ENCODE measurements at places on chromosomes 13 and 19.

GRCh38 chr13:20105161-20105689, 55.6 kb downstream of the GJA3 start:
- DNase-seq, result no peak

GRCh38 chr13:112073245-112074138, 6.5 kb downstream of the SOX1 start:
- DNase-seq, result no peak

- DNase-seq, result no peak
Observed at GRCh38 chr13:110001670-110002275, 215.4 kb upstream of the IRS2 start.

- DNase-seq, result peak; percentile 62
Observed at GRCh38 chr19:41309180-41310032, 566 bp upstream of the CCDC97 start.

- DNase-seq, result no peak
Observed at GRCh38 chr13:109400624-109401257, 385.6 kb downstream of the IRS2 start.

DNA sequence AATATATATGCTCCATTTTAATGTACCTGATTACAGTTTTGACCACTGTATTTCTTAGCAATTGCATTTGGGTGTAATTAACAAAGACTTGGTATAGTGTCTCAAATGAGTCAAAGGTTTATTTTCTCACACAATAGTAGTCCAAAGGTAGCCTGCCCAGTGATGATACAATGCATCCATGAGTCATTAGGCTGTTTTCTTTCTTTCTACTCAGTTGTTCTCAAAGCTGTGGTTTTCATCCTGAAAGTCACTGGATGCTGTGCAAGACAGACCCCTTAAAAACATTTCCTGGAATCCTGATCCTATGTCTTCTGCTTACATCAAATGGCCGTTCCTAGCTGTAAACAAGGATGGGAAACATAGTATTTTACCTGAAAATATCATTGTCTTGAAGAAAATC, 651.2 kb upstream of the MIR17HG start:
- DNase-seq, result no peak

DNA sequence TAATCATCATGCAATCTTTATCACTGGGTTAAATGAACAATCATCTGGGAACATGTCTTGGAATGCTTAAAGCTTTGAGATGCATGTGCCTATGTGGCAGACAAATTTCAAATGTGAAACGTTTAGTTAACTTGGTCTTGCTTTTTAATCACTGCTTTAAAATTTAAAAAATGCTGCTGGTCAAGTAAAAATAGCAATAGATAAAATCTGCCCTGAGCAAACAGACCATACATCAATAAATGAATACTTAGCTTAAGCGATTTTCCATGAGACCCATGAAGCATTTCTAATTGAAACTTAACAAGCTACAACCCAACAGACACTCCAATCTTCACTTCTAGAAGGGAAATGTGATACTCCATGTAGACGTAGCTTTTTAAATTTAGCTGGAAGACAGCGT, 1.9 kb upstream of the KL start:
- no peak for DNase-seq

DNA sequence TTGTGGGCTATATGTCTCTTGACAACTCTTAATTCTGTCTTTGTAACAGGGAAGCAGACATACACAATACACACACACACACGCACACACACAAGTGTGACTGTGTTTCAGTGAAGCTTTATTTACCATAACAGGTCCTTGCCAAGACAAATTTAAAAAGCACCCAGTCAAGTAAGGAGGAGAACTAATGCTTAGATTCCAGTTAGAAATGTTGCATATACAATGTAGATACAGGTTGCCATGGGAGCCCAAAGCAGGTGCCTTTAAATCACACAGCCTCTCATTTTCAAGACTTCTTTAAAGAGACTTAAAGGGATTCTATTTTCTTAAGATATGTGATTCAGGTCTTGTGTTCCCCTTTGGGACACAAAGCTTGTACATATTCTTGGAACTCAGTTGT, 1551.9 kb downstream of the EFNB2 start:
- DNase-seq, result no peak

GRCh38 chr13:93108111-93108601, 118.5 kb upstream of the GPC6 start:
- no peak for DNase-seq

GRCh38 chr13:25733696-25734435, 317.9 kb downstream of the SHISA2 start:
- no peak for DNase-seq

DNA sequence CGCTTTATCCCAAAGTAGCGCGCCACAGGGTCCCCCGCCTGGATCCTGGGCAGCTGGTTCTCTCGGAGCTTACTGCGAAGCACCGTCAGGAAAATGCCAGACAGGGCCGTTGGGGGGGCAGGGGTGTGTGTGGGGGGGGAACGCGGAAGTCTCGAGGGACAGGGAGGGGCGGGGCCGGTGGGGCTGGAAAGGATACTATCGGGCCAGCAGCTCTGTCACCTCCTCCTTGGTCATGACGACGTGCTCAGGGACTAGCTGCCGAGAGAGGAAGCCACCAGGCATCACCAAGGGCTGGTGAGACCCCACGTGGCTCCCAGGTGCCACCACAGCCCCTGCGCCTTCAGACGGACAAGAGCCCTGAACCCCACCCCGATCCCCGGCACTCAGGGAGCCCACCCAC, 5.3 kb downstream of the POLR2E start:
- no peak for DNase-seq

DNA sequence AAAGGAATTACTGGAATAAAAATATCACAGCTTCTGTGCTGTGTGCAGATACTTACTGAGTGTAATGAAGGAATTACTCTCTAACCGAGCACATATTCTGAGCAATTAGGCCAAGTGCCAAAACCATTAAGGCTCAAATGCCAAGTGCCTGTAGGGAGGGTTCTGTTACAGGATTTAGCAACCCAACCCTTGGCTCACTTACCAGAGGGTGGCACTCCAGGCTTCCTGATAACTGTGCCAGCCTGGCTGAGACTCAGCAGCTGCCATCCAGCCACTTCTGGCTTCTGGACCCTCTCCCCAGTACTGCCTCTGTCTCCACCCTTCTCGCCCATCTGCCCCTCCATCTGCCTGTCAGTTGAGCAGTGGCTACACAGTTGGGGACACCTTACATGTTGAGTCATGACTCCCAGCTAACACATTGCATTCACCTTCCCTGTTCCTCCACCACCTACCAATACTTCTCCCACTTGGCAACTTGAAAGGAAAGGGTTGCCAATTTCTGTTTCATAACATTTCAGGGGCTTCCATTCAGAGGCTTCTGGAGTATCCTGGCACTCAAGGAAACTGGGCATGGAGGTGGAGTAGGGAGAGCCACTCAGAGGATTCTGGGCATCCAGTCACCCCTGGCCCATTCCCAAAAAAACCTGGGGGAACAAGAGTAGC, 110.5 kb downstream of the COG6 start:
- DNase-seq, result no peak

DNA sequence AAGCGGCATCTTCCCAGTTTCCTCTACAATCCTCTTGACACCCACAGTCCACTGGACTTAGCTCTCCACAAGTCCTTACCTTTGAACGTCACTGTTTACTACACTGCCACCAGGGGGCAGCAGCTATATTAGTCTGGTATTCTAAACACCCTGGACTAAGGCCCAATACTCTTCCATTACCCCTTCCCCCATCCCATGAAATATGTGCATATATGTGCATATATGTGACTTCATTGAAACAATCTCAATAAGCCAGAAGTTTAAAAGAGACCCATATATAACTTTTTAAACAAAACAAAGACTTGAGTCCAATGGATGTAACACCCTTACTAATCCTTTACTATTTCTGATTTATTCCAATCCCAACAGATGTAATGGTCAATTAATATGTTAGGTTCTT, 15.5 kb downstream of the GGACT start:
- peak; percentile 74 for DNase-seq

DNA sequence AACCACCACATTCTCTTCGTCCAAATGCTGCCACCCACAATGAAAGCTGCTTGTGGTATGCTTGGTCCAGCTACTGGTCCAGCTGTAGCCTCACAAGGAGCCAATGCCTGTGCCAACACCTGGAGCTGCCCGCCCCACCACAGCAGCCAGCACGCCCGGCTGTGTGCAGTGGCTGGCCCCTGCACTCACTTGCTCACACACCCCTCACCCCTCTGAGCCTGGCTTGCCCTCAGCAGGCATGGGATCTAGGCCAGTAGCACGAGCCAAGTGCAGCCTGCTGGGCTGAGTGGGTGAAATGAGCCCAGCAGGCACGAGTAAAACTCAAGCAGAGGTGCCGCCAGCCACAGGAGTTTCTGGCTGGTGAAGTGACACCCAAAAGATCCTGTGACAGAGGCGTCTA, 2096.4 kb upstream of the PCDH20 start:
- DNase-seq, result no peak

GRCh38 chr13:98585398-98585754, 8.5 kb upstream of the STK24 start:
- no peak for DNase-seq

GRCh38 chr13:50170447-50171037, 155.3 kb downstream of the KCNRG start:
- peak; percentile 12 for DNase-seq

GRCh38 chr13:43284162-43284561, 260.8 kb downstream of the DNAJC15 start:
- no peak for DNase-seq

DNA sequence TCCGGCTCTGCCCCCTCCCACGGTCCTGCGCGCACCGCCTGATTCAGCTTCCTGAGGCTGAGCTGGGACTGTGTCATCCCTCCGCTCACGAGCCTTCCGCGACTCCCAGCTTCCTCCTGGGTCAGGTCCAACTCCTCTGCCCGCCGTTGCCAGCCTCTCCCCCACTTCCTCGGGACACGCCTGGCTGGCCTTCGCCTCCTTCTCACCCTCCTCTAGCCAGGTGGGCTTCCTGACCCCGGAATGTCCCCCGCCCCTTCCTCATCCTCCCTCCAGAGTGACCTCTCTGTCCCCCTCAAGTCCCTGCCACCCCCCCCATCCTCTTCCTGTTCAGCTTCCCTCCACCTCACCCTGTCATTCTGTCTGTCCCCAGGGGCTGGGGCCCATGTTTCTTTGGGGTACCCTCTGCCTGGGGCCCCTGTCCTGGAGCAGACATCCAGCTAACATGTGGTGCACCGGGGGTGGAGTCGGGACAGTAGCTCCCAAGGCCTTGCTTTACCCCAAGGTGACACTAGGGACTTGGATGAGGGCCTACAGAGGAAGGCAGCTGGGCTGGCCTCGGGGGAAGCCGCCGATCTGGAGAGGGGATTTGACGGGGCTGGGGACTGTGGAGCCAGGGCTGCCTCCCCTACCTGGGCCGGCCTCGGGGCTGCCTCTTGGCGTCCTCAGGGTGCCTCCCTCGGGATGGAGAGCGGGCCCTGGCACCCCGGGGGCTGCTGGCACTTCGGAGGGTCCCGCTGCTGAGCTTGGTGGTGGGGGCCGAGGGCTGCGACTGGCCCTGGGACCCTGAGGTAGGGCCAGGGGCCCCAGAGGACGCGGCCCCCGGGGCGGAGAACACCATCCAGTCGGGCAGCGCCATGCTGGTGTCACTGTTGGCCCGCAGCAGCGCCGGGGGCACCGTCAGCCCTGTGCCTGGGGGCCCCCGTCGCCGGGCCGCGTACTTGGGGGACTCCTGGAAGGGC, 16.5 kb downstream of the SHANK1 start:
- DNase-seq, result peak; percentile 54

DNA sequence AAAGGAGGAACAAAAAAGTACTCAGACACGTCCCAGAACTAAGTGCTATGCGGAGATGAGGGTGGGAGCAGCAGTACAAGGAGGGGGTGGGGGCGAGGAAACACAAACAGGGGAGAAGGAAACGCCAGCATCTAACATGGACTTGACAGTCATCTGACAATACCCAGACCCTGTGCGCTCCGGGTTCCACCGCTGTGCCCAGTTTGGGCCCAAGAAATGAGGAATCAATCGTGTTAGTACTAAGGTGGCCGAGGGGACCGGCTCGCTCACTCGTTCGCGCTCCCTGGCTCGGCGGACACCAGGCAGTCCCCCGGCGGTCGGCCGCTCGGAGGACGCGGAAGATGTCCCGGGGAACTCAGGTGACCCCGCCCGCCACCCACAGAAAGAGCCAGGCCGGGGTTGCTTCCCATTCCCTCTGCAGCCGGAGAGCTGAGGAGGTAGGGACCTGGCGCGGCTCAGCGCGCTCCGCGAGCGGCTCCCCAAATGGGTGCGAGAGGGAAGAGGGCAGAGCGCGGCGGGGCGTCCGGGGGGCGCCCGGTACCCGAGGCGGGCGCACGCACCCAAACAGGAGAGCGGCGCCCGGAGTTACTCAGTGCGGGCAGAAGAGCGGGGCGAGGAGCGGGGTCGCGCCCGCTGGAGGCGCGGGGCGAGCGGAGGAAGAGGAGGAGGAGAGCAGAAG, 616 bp downstream of the TSHZ3 start:
- peak; percentile 6 for DNase-seq

GRCh38 chr13:33349986-33350826, 64.7 kb upstream of the STARD13 start:
- DNase-seq, result peak; percentile 31

- no peak for DNase-seq
Observed at GRCh38 chr13:43171489-43171888, 148.1 kb downstream of the DNAJC15 start.

DNA sequence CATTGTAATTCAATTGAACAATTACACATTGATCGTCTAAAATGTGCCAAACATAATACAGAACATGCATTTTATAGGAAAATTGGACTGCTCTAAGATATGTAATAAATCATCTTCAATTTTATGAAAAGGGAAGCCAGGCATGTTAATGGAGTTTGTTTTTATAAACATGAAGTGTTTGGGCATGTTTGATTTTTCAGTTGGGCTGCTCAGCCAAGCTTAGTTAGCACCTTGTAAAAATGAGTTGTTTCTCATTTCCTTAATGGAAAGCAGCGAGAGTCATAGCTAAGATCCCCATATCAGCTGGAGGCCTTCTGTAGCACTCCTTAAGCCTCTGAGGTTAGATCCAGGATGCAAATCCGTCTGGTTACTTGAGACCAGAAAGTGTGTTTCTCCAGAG, 422.3 kb downstream of the SPRY2 start:
- no peak for DNase-seq

- DNase-seq, result no peak
Observed at GRCh38 chr19:8511573-8512101, 2.3 kb downstream of the ZNF414 start.

- peak; percentile 65 for DNase-seq
Observed at GRCh38 chr19:16066611-16067104, 9.6 kb upstream of the TPM4 start.

GRCh38 chr19:13795595-13796300, 505 bp downstream of the ZSWIM4 start:
- no peak for DNase-seq

DNA sequence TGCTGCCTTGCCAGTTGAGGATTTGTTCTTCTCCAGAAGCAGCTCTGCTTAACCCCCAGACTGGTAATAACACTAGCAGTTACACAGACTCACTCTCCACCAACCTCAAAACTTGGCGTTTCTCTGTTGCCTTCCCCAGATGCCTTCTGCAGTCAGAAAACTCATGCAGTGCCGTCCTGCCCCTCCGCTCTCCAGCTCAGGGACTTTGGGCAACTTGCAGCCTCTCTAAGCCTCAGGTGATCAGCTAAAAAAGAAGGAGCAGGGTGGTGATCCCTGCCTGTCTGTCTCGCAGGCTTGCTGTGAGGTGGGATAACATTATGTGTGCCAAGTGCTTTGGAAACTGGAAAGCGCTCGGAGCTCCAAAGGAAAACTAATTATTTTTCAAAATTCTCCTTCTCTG, 391.6 kb downstream of the HS6ST3 start:
- DNase-seq, result no peak

- DNase-seq, result no peak
Observed at GRCh38 chr19:44315883-44316282, 11.1 kb upstream of the ZNF235 start.

Data from inflammatory macrophage treated with lipopolysaccharide for 4 hours (primary cell).